Thymus (tissue), 14 donors: ENCODE measurements at places on chromosomes 12 and 14. TPM values are rescaled to one million over a fixed set of nuclear protein-coding genes. Genes with fewer than 3 reads are reported as not detected.
A peak's percentile ranks its signal among the peaks of the same experiment; 100 is the strongest.

DNA sequence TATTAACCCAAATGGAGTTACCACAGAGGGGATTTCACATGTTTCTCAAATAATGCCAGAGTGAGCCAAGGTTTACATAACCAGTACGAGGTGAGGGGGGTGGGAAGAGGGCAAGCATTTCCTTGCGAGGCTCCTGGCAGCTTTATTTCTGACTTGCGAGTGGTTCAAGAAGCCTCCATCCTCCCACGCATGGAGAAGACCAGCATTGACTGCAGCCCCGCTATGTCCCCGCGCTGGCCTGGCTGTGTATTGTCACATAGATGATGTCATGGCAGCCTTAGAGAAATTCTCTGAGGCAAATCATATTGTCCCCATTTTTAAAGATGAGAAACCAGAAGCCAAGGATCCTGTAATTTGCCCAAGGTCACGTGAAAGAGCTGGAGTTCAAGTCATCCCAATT lies 188.2 kb downstream of the CACNA1C start:
- no peak for DNase-seq

- no peak for DNase-seq
Observed at GRCh38 chr14:31071151-31071550, 45.0 kb upstream of the STRN3 start.

The KRT72 gene
- 0.33 TPM for total RNA-seq

GRCh38 chr12:95611676-95612309 lies 60.5 kb upstream of the USP44 start:
- no peak for DNase-seq

- DNase-seq, result no peak
Observed at GRCh38 chr14:79408696-79409095, 802.6 kb downstream of the DIO2 start.

- DNase-seq, result no peak
Observed at GRCh38 chr12:27285403-27285802, 41.3 kb downstream of the STK38L start.

The SMIM41 gene
- 0.42 TPM for total RNA-seq

The CISTR gene
- not detected for total RNA-seq

The PRR4 gene
- total RNA-seq, result 1.5 TPM

The STON2 gene
- total RNA-seq, result 6.1 TPM

The CFAP73 gene
- 0.28 TPM for total RNA-seq

The TMEM121 gene
- 2.8 TPM for total RNA-seq

The KRT71 gene
- total RNA-seq, result 0.57 TPM

The LRFN5 gene
- total RNA-seq, result 0.90 TPM

DNA sequence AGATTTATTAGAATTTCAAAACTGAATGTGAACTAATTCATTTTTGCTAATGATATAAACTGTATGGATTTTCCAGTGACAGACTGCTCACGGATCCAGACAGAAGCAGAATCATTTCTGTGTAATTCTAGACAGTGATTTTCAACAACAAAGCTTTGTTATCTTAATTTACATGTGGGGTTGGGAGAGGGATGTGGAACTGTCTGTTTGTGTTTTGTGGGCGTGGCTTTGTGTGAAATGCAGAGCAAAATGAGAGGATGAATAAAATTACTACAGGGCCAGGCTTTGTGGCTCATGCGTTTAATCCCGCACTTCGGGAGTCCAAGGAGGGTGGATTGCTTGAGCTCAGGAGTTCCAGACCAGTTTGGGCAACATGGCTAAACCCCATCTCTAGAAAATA lies 834.7 kb downstream of the GALC start:
- DNase-seq, result no peak

- no peak for DNase-seq
Observed at GRCh38 chr14:99815696-99816095, 22.5 kb downstream of the EML1 start.

GRCh38 chr12:130762319-130762675 lies 46.2 kb upstream of the RIMBP2 start:
- no peak for DNase-seq

The GPX2 gene
- total RNA-seq, result 1.5 TPM

The OLR1 gene
- total RNA-seq, result 0.52 TPM

DNA sequence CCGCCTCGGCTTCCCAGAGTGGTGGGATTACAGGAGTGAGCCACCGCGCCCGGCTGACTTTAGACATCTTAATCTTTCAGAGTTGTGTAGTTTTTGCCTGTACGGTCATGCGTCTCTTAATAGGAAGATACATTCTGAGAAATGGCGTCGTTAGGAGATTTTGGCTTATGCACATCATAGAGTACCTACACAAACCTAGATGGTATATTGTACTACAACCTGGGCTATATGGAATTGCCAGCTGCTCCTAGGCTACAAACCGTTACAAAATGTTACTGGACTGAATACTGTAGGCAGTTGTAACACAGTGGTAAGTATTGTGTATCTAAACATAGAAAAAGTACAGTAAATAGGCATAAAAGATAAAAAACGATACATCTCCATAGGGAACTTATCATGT lies 1.3 kb downstream of the TSFM start:
- no peak for DNase-seq

The JPH4 gene
- total RNA-seq, result 0.14 TPM

The CIDEB gene
- total RNA-seq, result 8.1 TPM

GRCh38 chr12:15356951-15357364 lies 34.6 kb downstream of the PTPRO start:
- no peak for DNase-seq

- no peak for DNase-seq
Observed at GRCh38 chr12:113837084-113837483, 129.0 kb downstream of the RBM19 start.

- no peak for DNase-seq
Observed at GRCh38 chr12:32089586-32089985, 17.1 kb upstream of the BICD1 start.

The INHBC gene
- total RNA-seq, result not detected

- DNase-seq, result no peak
Observed at GRCh38 chr12:12095021-12095420, 24.3 kb downstream of the BCL2L14 start.

The OAS2 gene
- total RNA-seq, result 45.8 TPM

- peak; percentile 14 for DNase-seq
Observed at GRCh38 chr12:95959107-95959506, 16.0 kb downstream of the AMDHD1 start.

- DNase-seq, result no peak
Observed at GRCh38 chr14:70077005-70077404, 111.7 kb downstream of the SLC8A3 start.

GRCh38 chr14:92494512-92494911 lies 19.1 kb upstream of the RIN3 start:
- no peak for DNase-seq

- DNase-seq, result no peak
Observed at GRCh38 chr12:79644274-79645234, 46.2 kb downstream of the PAWR start.

The TNFAIP2 gene
- total RNA-seq, result 66.2 TPM

DNA sequence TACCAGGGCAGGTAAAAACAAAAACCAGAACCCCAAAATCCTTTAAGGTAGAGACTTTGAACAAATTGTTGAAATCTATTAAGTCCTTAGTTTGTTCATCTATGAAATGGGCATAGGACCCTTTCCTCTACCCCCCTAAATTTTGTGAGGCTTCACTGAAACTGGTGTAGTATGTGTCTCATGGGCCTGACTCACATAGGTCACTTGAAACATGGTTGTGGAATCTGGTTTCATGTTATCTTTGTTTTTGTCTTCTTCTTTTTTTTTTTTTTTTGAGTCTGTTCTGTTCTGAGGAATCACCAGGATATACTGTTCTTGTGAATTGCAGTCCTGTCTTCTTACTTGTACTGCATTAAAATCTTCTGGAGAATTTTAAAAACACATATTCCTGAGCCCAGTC lies 202.2 kb downstream of the KTN1 start:
- no peak for DNase-seq

DNA sequence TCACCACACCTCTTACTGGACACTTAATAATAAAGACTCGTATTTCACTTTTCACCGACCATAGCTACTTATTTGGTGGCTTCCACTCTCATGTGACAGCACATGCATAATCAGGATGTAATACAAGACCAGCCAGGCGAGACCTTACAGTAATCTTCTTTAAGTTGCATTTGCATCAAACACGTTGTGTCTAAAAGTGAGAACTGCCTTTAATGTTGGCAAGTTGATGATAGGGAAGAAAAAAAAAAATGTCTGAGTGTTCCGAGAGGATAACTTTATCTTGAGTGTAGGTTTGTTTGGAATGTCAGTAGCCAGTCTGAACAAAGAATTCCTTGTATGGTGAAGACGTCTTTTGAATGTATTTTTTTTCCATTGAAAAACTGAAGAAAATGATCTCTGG lies 440.4 kb downstream of the ADAMTS20 start:
- no peak for DNase-seq

The TAS2R7 gene
- not detected for total RNA-seq

GRCh38 chr14:51444353-51445000 lies 204.4 kb downstream of the TMX1 start:
- DNase-seq, result no peak

GRCh38 chr12:67927324-67927723 lies 61.9 kb upstream of the IFNG-AS1 start:
- no peak for DNase-seq

- DNase-seq, result no peak
Observed at GRCh38 chr14:54529811-54530210, 20.1 kb downstream of the CGRRF1 start.

GRCh38 chr12:132873724-132874123 lies 13.7 kb downstream of the CHFR start:
- no peak for DNase-seq

DNA sequence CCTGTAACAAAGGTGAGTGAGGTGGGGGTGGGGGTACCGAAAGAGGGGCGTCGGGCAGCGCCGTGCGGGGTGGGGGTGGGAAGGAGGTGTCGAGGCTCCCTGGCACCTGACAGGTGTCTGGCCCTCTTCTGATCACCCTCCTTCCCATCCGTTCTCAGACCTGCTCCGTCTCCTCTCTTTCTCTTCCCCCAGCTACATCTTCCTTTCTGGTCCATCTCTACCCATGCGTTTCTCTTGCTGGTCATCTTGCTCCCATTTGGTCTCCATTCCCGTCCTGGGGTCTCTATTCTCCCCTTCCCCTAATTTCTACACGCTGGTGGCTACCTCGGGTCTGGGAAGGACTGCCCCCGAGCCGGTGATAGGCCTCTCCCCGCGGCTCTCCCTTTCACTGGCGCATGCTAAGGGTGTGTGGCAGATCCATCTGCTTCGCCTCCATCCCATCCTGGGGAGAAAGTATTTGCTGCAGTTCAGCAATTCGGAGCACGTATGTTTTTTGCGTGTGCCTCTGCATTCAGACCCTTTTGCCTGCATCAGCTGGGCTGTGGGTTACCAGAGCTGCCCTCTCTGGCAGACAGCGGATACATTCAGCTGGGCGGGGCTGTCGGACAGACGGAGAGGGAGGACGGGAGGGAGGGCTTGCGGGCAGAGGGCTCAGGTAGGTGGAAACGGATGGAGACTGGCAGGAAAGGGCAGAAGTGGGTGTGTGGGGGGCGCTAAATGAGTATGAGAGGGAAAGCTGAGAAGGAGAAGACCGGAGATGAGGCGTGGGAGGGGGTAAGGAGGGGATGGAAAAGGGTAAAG lies 730 bp downstream of the CLSTN3 start:
- DNase-seq, result no peak

DNA sequence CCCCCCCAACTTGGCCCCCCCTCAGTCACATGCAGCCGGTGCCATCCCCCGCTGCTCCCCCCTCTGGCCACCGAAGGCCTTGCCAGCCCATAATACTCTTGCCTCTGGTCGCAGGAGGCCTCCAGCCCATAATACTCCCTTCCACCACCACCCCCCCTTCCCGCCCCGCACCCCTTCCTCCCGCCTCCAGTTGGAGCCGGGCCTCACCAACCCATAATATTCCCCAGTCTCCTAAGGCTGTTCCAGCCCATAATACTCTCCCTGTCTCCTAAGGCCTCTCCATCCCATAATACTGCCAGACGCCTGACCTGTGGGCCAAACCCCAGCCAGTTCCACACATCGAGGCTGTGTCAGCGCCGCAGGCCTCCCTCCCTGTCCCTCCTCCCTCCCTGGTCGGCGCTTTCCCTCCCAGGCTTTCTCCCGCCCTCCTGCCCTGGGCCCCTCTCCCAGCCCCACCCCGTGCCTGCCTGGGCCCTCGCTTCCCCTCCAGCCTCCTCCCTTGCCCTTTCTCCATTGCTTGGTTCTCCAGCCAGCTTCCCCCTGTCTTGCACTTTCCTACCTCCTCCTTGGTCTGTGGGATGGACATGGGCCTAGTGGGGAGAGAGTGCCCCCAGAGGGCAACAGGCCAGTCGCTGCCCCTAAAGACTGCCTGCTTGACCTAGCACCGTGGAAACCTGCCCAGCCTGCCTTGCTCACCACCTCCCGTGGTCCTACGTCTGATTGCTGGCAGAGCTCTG lies 6.8 kb upstream of the CHD4 start:
- no peak for DNase-seq

GRCh38 chr14:61099216-61099835 lies 118.3 kb downstream of the SLC38A6 start:
- no peak for DNase-seq

- no peak for DNase-seq
Observed at GRCh38 chr14:93267149-93267711, 60.2 kb downstream of the UBR7 start.

DNA sequence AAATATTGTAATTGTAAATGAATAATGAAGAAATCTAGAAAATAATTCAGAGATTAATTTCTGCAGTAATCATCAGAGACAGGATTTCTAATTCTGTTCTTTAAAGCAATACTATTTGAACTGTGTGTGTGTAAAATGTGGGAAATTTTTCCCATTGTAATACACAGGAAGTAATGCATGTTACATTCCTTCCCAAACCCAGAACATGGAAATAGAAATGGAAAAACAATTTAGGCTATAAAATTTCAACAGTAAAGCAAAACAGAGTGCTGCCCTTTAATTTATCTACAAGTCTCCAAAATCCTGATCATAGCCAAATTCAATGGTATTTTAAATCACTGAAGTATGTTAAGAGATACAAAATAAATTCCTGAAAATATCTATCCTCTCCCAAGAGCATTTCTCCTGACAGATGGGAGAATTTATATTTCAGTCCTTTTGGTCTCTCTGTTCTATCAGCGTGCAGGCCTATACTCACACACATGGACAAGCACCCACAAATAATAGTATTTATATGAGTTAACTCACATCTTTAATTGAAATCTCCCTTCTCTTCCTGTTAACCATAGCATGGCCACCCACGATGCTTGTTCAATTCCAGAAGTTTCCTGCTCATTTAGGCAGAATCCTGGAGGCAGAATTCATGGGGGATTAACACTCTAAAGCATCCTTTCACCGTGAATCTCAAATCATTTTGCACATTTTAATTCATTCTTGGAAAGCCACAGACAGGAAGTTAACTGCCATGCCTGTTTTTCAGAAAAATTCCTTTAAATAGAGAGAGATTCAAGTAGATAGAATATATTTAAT lies 1465.4 kb upstream of the FLRT2 start:
- DNase-seq, result no peak

The ITGB7 gene
- 18.9 TPM for total RNA-seq
